EL (cell line): ENCODE measurements at places on chromosomes 6 and 20.
A peak's percentile ranks its signal among the peaks of the same experiment; 100 is the strongest.

DNA sequence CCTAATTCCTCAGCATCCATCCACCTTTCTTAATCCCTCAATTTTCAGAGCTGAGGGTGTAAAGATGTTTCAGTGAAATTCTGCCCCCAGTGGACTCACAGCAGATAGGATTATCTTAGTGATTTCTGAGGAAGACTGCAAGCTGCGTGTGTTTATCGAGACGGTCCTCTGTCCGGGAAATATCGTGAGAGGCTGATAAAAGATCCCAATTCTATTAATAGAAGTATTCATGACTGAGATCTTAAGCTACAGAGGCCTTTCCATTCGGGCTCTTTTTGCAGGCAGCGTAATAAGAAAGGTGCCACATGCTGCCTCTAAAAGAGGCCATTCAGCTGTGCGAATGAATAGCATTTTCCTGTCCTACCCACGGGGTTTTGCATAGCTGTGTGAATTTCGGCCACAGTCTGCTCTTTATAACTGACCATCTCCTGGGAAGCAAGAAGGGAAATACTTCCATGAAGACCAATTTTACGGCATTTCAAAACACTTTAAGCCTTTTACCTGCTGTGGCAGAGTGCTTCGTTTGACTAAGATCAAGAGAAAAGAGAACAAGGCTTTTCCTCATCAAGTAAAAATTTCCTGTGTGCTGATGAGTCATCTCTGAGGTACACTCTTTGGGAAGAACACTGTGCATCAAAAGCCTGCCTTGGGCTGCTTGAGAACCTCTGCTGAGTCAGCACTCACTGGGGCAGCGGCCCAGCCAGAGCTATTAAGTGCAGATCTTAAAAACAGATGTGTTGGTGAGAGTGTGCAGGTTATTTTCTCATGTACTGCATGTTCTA is 208.8 kb downstream of the ARHGAP18 start:
- peak; percentile 93 for DNase-seq

DNA sequence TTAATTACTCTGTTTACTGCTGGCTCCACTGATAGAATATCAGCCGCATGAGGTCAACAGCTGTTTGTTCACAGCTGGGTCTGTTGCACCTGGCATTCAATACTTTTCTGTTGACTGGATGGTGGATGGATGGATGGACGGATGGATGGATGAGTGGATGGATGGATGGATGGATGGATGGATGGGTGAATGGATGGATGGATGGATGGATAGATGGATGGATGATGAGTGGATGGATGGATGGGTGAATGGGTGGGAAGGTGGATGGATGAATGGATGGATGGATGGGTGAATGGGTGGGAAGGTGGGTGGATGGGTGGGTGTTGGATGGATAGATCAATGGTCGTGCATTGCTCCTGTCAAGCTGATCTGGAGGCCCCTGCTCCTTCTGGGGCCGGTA is 422.2 kb upstream of the SULF2 start:
- no peak for DNase-seq

GRCh38 chr6:44138717-44139350 is 11.5 kb downstream of the TMEM63B start:
- no peak for DNase-seq

DNA sequence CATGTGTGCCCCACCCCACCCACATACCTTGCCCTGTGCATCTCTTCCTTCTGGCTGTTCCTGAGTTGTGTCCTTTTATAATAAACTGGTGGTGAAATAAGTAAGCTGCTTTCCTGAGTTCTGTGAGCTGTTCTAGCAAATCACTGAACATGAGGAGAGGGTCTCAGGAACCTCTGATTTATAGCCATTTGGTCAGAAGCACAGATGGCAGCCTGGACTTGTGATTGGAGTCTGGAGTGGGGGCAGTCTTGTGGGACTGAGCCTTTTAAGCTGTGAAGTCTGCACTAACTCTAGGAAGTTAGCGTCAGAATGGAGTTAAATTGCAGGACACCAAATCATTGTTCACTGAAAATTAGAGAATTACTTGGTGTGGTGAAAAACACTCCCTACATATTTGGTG is 245.4 kb downstream of the LRFN2 start:
- DNase-seq: no peak

DNA sequence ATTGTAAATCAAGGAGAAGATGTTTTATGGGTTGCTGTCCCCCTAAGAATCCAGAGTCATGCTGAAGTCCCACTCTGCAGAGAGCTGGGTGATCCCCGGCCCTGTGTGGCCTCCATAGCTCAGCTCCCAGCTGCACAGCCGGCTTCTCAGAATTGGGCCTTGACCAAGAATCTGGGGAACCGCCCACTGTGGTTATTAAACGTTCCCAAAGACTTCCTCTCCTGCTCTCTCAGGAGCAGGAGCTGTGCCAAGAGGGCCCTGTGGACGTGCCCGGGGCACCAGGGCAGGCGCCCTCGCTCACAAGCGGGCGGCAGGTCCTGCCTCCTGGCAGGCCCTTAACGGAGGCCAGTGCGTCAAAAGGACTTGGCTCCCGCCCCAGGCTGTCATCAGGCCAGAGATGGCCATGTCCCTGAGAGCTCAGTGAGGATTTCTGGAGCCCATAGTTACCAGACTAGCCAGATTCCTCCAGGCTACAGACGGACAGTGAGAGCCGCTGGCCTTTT is 30.4 kb downstream of the ZC3H12D start:
- peak; percentile 96 for DNase-seq

- DNase-seq: no peak
These were observed 25.7 kb downstream of the VTA1 start for GRCh38 chr6:142172758-142173157.

GRCh38 chr20:63617092-63617875 is 9.6 kb downstream of the GMEB2 start:
- no peak for DNase-seq

GRCh38 chr20:58136149-58136484 is 92.3 kb downstream of the ANKRD60 start:
- DNase-seq: no peak

- no peak for DNase-seq
These were observed 16.9 kb downstream of the RBM38 start for GRCh38 chr20:57408131-57408530.

GRCh38 chr6:125325586-125325985 is 23.8 kb upstream of the HDDC2 start:
- no peak for DNase-seq

DNA sequence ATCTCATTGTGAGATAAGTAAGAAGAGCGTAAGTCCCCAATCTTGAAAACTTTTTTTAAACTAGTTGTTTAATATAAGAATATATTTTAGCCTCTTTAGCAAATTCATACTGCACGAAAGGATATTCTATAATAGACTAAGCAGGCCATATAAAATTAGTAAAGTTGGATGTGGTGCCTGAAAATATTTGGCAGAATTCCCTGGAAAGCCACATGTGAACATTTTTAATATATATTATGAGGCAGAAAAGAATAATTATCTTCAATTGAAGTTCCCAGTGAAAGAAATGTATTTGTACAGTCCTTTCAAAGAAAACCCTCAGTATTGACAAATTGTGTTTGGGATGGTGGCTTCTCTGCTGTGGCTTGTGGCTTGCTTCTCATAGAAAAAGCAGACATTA is 237.5 kb upstream of the JAG1 start:
- DNase-seq: no peak
